Activated CD4-positive, alpha-beta memory T cell treated with anti-CD3 and anti-CD28 coated beads for 36 hours (primary cell): ENCODE measurements at places on chromosomes 12 and 14.

GRCh38 chr12:45468751-45469615 lies 253.1 kb downstream of the ANO6 start:
- no peak for DNase-seq

GRCh38 chr12:1469070-1469469 lies 125.3 kb downstream of the FBXL14 start:
- DNase-seq = no peak

DNA sequence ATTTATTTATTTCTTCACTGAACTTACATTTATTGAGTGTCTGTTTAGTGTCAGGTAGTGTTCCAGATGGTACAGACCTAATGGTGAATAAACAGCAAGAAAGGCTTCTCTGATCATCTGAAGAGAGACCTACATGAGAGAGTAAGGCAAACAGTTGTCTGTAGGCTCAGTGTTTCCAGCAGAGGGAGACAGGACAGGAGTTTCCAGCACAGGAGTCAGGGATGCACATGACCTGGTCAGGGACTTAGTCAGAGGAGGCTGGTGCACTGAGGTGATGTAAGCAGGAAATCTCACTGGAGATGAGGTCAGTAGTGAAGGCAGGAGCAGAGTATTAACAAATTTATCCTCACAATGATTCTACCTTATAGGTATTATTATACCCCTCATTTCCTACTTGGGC lies 233.2 kb downstream of the MDGA2 start:
- no peak for DNase-seq

- DNase-seq = peak; percentile 19
Measured at GRCh38 chr14:32259368-32260013, 56.4 kb upstream of the RNU6-8 start.

DNA sequence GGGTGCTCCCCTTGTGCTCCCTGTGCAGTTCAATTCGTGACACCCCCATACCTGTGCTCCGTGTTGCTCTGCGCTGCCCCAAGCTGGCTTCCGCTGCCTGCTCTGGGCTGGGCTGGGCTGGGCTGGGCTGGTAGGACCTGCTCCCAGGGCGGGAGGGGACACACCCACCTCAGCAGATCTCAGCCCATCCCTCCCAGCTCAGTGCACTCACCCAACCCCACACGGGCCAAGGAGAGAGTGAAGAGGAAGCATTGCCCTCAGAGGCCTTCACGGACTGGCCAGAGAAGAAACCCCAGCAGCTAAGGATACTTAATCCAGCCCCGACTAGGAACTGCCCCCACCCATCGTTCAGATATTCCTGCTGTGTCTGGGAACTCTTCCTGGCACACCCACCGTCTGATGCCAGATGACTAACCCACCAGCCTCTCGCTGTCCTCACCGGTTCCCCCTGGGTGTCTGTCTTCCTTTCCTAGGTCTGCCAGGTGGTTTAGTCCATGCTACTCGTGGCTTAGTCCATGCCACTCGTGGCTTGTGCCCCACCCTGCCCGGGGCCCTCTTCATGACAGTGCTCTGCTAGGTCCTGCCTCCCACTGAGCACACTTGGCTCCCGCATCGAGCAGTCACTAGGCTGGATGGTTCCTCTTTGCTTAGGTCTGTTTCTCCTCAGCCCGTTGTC lies at the start of gene LPAR5:
Gene LPAR5 (minus strand): TSS at position 104 of the 676 bp plus-strand sequence. CDS start 14,711 bp downstream, outside the sequence.
- DNase-seq = peak; percentile 48

GRCh38 chr12:5881666-5882065 lies 63.4 kb downstream of the ANO2 start:
- DNase-seq = no peak

GRCh38 chr14:99468836-99469592 lies 11.6 kb downstream of the SETD3 start:
- DNase-seq = no peak

- DNase-seq = peak; percentile 81
Measured at GRCh38 chr12:106136263-106136662, 2.5 kb downstream of the NUAK1 start.
